Stimulated activated CD8-positive, alpha-beta memory T cell treated with anti-CD3 and anti-CD28 coated beads, Interleukin-4, amount 100 ng/mL, for 1 hour (primary cell): ENCODE measurements at places on chromosomes 12 and 14.

DNA sequence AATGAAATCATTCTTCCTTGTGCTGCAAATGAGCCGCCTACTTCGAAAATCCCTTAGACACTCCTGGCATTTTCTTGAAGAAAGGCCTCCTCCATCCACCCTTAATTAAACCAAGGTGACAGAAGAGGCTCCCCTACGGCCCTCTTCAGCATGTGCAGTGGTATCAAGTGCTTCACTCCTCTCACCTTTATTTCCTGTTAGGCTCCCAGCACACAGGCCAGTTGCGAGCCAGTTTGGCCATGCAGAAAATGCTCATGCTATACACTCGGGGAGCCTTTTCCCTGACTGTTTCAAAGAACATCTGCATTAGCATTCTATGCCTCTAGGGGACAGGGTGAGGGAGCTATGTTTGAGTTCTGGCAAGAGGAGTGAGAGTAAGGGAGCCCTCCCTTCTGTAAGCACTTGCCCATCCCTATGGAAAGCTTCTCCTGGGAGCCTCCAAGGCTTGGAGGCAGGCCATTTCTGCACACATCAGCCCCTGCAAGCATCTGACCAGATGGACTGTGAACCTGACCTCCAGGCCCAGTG is 291.5 kb downstream of the RPS29 start:
- DNase-seq = no peak

GRCh38 chr12:120485961-120486881 is 9.7 kb upstream of the DYNLL1 start:
- DNase-seq = no peak

DNA sequence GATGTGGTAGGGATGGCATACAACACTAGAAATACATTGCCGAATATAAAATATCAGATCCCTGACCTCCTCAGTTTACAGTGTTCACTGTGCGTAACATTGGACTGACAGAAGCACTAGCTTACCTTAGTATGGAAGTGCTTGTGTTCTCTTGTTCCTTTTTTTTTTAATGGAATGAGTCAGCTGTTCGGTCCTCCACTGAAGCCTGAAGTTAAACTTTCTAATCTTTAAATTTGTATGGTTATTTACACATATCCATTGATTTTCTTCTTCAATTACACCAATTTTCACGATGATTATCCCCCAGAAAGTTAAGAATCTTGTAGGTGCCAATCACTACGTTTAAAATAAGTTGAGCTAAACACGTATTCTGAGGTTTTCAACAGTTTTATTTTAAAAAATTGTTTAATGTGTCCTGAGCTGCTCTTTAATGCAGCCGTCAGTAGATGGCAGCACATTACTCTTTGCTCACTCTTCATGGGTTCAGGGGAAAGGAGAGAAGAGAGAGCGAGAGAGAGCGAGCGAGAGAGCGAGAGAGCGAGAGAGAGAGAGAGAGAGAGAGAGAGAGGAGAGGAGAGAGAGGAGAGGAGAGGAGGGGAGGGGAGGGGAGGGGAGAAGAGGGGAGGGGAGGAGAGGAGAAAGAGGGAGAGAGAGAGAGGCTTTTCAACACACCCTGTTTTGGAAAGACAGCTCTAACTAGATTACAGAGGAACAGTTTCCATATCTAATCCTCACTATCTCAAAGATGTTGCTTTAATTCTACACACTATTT is 134.7 kb upstream of the SCAF11 start:
- DNase-seq = peak; percentile 21

GRCh38 chr12:68367116-68367515 is 35.0 kb upstream of the MDM1 start:
- no peak for DNase-seq

GRCh38 chr14:74195623-74196022 is 43.6 kb upstream of the VSX2 start:
- no peak for DNase-seq

GRCh38 chr12:62865937-62866336 is 69.0 kb downstream of the PPM1H start:
- no peak for DNase-seq
